NT2/D1 (cell line): ENCODE measurements at places on chromosomes 3 and 15.

DNA sequence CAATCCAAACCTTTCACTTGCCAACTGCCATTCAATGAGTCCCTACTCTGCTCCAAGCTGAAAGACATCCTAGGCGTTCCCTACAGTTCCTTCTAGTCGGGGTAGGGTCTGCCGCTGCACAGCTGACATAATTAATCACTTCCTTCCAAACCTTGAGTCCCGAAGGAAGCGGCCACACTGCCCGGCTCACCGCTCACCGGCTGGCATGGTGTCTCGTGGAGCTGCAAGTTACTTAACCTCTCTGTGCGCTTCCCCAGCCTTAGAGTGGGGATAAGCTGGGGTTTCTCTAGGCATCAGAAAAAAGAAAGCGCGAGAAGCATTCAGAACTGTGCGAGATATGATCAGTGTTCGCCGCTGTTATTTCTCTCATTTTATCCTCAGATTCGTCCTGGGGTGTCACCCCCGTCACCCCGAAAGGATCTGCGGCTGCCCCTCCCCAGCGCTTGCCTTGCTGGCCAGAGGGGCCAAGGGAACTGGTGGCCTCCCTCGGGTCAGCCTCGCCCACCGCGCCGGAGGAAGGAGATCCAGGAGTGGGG is 748 bp downstream of the MRPS25 start:
- no peak for DNase-seq

DNA sequence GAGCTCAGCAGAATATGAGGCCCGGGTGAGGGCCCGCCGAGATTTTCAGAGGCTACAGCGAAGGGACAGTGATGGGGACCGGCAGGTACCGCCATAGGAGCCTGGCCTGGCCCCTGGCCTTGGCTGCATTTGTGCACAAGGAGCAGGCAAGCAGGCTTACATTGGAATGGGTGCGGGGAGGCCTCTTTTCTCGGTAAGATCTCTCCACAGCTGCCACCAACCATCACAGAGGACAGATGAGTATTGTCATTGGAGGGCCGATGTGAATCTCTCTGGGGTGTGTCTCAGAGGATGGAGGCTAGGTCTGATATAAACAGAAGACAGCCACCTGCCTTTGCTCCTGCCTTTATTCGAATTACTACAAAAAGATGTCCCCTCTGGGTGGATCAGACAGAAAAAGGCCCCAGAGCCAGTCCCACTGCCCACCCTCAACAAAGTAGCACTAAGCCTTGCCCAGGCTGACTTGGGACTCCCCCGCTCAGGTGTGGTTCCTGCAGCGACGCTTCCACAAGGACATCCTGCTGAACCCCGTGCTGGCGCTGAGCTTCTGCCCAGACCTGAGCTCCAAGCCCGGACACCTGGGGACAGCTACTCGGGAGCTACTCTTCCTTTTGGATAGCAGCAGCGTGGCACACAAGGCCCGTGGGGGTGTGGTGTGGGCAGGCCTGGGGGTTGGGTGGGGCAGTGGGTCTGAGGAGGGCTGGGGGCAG is 5.4 kb downstream of the VWA5B2 start:
- DNase-seq, result no peak

GRCh38 chr15:43249699-43250203 is 17.0 kb downstream of the TGM5 start:
- no peak for DNase-seq

DNA sequence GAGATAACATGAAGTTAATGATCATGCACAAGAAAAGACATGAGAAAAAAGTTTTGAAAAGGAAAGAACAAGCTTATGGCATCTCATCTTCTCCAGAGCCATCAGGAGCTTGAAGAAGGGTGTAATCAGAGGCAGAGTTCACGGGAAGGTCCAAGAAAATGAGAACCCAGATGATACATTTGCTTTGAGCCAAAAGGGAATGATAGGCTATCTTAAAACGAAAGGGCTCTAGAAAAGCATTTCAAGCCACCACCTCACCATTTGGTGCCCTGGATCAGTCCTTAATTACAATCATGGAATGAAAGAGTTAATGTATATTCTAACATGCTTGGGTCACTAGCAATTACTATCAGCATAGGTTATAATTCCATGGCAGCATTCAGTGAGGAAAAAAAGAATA is 781.8 kb downstream of the ROBO1 start:
- no peak for DNase-seq

GRCh38 chr15:93270937-93271467 is 182.0 kb upstream of the RGMA start:
- no peak for DNase-seq

DNA sequence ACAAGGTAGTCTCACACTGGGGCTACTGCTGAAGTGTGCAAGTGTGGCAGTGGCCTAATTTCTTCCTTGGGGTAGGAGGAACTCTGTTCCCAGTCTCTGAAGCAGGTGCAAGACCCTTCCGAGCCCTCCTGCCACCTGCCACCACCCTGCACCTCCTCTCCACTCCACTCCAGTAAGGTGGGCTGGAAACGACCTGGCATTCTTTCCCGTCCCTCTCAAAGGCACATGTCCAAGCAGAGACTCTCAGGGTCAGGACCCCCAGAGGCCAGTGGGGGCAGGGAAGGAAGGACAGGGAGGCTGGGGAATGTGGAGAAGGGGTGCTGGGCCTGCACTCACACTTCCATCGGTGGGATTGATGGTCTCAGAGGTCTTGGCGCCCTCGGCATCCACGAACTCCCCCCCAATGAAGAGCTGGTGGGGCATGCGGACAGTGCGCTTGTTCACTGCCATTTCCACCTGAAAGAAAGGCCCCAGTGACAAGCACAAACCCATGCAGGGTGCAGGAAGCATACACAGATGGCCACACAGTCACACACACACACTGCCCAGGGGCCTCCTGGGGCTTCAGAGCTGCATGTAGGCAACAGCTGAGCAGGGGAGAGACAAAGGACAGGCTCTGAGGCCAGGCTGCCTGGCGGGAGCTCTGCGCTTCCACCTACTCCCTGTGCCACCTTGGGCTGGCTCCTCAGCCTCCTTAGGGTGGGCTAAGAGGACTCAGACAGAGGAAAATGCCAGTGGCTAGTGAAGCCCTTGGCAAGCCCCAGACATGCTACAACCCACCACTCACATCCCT is 43.8 kb downstream of the ALDH1L1 start:
- DNase-seq, result no peak

DNA sequence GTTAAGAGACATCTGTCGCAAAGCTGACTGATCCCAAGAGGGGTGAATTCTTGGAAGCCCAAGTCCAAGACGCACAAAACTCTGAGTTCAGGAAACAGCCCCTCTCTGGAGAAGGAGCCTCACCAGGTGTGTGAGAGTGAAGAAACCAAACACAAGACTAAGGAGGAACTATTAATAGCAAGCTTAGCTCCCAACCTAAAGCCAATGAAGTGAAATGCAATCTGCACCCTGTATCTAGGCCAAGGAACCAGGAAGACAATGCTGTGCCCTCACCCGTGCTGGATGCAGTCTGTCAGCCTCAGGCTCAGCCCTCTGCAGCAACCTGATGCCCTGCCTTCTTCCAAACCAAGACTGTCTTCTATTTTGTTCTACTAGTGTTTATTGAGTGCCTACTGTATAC is 22.5 kb upstream of the THBS1 start:
- no peak for DNase-seq

GRCh38 chr3:188589071-188589470 is 435.1 kb downstream of the LPP start:
- DNase-seq, result no peak
